ENCODE measurements at places on chromosomes 12 and 14.

- DNase-seq = no peak
These were observed 30.5 kb downstream of the APPL2 start for GRCh38 chr12:105205322-105206048.

DNA sequence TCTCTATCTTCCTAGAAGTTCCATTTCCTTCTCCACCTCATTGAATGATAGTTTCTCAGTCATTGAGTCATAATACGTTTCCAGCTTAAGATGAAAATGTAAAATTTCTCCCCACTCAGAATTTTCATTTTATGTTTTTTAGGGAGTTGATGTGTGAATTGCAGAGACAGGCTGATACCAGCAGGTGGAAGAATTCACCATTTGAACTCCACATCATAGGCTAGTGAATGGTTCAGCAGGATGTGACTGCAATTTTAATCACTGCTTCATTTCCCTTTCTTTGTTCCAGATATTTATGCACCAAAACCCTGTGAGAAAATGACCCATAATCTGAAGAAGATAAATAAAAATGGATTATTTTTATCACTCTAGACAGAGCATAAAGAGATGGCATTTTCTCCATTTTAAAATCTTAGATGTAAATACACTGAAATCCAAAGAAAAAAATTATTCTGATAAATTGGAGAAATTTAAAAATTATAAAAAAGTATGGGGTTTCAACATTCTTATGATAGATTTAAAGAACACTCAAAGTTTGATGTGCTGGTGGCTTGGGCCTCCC is 10.6 kb upstream of the PYGL start:
- DNase-seq = no peak

DNA sequence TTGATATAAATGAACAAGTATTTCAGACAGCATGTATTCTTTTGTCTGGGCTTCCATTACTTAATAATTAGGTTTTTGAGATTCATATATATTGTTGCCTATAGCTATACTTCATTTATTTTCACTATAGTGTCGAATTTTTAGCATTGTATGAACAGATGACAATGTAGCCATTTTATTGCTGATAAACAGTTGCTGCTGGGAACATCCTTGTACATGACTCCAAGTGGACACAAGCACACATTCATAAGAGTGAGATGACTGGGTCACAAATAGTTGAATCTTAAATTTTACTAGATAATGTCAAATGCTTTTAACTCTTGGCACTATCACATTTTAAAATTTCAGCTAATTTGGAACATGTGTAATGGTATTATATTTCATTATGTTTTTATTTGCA is 19.3 kb upstream of the PHC1 start:
- no peak for DNase-seq

- no peak for DNase-seq
These were observed 30.3 kb upstream of the IFNG start for GRCh38 chr12:68189821-68190242.

- no peak for DNase-seq
These were observed 8.7 kb upstream of the KTN1 start for GRCh38 chr14:55571125-55571889.

GRCh38 chr12:19458733-19459132 is 19.4 kb downstream of the AEBP2 start:
- DNase-seq = no peak

GRCh38 chr12:45893240-45893639 is 97.1 kb downstream of the SCAF11 start:
- DNase-seq = no peak

DNA sequence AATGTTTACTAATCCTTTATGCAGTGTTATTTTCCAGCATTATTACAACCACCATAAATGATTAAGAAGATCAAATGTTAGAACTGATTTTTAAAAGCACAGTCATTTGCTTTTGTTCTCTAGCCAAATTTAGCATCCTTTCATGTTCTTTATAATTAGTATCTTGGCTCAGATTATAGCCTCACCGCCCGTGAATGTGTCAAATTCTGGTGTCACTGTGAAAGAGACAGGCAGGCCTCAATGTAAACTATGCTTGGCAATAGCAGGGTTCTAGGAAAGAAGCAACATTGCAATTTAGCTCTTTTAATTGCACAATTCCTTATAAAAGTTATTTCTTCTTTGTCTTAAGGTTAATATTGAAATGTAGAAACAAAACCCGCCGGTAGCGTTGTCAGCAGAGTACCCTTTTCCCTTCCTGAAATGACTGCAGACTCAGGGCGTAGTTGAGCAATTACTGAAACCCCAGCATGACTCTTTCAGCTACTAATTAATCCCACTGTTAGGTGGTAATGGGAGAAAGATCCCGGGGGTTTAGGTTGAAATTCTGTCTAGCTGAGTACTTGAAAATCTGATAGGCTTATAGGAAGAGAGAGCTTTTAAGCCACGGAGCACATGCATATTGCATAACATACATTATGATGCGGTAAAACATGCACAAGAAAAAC is 1600.5 kb upstream of the SEL1L start:
- DNase-seq = no peak

DNA sequence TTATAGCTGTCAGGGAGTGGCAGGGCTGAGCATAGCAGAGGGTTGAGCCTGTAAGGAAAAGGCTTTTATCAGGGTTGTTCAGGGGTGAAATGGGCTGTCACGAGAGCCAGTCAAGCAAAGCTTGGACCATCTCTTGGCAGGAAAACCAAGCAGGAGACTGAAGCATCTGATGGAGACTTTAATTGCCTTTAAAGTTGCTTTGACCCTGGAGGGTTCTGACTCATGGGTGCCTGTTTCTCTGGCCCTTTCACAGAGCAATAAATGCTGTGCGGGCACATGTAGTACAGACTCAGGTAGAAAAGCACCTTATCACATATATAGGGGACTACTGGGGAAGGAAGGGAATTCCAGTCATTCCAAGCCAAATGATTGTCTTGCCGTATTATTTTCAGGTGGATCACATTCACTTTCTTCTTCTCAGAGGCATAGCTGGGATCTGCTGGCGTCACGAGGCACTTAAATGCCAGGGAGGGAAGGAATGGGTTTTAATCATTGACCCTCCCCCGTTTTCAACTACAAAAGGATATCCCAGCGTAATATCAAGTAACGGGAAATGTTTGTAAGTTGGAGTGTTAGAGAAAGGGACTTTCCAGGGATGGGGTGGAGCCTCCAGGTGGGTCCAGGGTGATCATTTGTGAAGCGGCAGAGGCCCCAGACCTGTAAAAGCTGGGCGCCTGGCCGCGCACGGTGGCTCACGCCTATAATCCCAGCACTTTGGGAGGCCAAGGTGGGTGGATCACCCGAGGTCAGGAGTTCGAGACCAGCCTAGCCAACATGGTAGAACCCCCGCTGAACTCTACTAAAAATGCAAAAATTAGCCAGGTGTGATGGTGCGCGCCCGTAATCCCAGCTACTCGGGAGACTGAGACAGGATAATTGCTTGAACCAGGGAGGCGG is 34.9 kb downstream of the PLEKHD1 start:
- no peak for DNase-seq

DNA sequence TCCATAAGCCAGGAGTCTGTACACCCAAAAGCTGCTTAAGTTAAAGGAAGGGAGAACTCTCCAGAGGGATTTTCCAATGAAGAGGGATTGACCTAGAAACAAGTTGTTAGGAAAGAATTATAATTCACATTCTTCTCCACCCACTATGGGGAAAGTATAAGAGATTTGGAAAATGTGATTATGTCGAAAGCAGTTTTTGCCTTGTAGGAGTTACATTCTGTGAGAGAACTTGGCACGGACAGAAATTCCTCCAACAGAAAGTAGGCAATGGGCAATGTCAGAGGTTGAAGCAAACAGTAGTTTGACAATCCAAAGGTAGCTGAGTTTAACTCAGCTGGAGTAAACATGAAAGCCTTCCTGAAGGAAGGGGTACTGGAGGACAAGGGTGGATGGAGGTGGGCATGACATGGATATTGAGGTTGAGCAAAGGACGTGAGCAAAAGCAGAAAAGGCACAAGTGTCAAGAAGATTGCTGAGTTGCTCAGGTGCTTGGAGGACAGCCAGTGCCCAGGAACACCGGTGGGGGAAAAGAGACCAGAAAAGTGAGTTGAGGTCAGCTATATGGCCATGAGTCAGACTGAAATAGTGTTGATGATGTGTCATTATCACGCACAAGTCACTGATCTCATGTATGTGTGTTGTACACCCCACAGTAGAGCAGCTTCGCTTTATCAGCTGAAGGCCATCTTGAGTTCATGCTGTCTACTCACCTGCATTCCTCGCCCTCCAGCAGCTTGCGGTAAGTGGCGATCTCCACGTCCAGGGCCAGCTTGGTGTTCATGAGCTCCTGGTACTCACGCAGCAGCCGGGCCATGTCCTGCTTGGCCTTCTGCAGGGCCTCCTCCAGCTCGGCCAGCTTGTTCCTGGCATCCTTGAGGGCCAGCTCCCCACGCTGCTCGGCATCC is 4.0 kb downstream of the KRT5 start:
- no peak for DNase-seq

- no peak for DNase-seq
These were observed 13.0 kb downstream of the CDKL1 start for GRCh38 chr14:50383618-50384225.

GRCh38 chr12:131142891-131143657 is 189.4 kb downstream of the ADGRD1 start:
- no peak for DNase-seq

DNA sequence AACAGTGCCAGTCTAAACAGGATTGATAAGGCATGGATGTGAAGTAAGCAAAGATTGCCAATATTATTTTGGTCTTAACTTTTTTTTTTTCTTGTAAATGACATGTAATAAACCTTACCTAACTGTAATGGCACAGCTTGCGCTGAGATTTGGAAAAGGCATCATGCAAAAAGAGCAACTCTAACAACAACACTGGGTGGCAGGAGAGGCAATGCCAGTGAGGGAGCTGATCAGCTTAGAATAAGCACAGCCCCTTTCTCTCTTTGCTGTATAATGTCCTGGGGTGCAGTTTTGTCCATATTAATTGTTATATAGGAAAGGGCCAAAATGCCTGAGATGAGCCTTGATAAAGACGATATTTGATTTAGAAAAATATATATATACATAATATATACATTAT is 1589.7 kb upstream of the FLRT2 start:
- DNase-seq = no peak

DNA sequence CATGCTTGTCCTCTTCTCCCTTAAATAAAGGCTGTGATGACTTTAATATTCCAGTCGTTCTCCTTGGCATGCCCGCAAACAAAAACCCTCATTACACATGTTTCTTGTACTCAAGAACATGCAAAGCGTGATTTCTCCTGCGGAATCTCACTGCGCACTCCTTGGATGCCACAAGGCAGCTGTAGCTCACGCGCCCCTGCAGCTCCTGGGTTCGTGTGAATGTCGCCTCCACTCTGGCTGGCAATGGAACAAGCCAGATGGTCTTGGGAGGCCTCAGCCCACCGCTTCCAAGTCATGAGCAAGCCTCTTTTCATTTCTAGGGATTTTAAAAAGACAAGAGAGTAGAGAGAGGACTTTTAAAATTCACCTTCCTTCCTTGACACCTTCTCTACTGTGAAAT is 403.8 kb downstream of the PCNX1 start:
- DNase-seq = no peak

DNA sequence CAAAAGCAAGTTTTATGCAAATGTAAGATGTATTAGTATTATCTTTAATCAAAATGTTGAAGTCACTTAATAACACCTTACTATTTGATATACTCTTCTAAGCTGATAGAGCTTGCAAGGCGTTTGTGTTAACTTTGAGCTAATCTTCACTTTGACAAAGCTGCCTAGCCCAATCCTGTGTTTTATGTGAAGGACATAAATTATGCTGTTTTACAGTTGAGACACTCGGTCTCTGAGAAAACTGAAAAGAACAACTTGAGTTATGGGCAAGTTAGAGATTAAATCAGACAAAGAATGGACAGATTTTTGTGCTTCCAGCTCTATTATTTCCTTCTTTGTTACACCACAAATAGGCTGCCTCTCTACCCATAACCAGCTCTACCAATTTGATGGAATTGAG is 42.0 kb upstream of the DAAM1 start:
- DNase-seq = no peak

DNA sequence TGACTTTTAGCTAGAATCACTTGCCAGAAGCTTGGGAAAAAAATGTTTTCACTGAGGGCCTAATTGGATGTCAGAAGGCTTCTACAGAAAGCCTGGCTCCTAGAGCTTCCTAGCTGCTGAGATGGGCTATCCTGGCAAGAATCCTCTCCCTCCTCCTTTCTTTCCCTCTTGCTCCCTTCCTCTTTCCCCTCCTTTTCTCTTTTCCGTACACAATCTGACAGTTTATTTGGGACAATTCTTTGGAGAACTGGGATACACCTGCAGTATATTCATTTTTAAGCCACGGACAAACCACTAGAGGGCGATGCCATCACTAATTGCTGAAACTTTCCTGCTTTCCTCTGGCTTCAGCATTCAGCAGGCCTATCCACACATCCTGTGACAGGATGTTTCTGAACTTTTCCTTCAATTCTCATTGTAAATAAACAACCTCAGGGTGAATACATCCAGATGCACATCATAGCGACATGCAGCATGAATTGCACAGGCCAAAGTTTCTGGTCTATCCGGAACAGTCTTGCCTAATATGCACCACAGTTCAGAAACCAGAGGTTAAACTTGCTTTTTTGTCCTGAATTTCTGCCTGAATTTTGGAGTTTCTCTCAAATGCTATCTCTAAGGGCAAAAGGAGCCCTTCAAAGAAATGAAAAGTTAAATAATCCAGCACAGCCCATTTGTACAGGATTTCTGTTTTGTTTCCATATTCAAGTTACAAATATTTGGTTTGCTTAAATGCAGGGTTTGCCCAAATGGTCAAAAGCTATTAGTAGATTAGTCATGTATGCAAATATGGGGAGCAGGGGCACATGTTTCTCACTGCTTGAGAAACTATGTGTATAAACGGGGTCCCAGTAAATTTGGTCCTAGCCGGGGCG is 142.8 kb downstream of the PAWR start:
- DNase-seq = no peak

- no peak for DNase-seq
These were observed 115.0 kb upstream of the IGF1 start for GRCh38 chr12:102595315-102595714.

- DNase-seq = no peak
These were observed 904 bp downstream of the CACNA1C start for GRCh38 chr12:2053691-2054090.

- DNase-seq = no peak
These were observed 14.7 kb upstream of the KRT80 start for GRCh38 chr12:52206304-52207040.

DNA sequence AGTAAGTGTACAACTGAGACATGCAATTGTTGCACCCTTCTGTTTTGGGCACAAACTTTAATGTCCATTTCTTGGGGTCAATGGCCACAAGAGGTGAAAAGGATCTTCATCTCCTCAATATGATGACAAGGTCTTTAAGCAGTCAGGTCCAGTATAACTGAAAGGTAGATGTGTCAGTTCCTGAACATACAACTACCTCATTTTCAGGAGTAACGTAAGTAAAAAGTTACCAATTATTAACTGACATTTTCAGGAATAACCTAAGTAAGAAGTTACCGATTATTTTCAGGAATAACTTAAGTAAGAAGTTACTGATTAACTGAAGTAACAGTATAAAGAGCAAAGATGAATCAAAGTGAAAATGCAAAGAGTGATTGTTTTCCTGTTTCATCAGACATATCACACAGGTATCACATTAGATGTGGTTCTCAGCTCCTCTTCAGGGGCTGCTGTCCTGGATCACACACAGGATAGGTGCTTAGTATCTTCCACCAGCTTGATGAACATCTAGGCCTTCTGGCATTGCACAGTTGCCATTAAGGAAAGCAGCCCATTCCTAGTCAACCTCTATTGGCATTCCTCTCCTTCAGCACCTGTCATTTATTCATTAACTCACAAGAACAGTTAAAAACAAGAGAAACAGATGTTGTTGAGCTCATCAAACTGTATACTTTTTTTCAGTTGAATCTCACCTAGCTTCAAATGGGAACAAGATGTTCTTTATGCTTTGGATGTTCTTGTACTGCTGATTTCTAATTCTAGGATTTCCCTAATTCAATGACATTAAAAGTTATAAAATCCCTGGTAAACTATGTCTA is 200.0 kb downstream of the FOXG1 start:
- DNase-seq = no peak

All from stimulated activated CD8-positive, alpha-beta memory T cell treated with anti-CD3 and anti-CD28 coated beads, Interleukin-7, amount 100 ng/mL, for 24 hours (primary cell).